ENCODE measurements at places on chromosomes 7 and 10.

- DNase-seq = no peak
These were observed 202.3 kb upstream of the ZNF32 start for GRCh38 chr10:43851030-43851429.

GRCh38 chr10:123879606-123880257 lies 11.9 kb downstream of the CPXM2 start:
- no peak for DNase-seq

DNA sequence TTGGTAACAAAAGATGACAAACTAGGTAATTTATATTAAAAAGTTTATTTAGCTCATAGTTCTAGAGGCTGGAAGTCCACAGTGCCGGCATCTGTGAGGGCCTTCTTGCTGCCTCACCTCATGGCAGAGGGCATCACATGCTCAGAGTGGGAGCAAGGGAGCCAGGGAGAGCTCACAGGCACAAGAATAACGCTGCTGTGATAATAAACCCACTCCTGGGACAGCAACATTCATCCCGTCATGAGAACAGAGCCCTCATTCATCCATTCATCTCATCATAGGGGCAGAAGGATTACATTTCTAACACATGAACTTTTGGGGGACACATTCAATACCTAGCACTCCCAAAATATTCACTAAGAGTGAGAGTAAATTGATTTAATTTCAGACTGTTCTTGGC lies 170.6 kb upstream of the AKR1E2 start:
- no peak for DNase-seq

GRCh38 chr7:33539198-33539597 lies 366.1 kb upstream of the BMPER start:
- no peak for DNase-seq

DNA sequence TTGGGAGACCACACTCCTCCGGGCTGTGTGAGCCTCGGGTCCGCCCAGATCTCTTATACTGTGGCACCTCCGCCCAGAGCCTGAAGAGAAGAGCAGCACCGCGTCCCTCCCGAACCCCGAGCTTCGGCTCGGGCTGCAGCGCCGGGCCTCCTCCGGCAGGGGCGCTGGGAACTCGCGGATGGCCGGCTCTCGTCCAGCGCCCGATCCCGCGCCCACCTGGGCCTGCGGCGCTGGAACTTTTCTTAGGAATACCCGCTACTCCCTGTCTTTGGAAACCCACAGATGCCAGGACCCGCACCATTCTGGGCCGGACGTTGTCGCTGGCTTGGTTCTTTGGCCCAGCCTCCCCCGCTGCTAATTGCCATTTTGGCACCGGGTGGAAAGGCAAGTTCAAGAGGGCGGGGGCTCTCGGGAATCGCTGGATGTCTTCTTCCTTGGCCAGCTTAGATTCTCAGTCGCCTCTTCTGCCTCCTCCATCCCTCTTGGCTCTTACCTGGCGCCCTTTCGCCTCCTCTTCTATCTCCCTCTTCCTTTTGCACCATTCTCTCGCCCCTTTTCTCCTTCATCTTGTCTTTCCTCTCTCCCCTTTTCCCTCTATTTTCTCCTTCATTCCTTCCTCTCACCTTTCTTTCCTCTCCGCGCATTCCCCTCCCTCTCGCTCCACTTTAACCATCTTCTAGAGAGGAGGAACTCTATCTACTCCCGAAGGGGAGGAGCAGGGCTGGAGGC lies 2.1 kb upstream of the SORCS3 start:
- no peak for DNase-seq

GRCh38 chr10:14050598-14050997 lies 280.1 kb downstream of the FRMD4A start:
- no peak for DNase-seq

DNA sequence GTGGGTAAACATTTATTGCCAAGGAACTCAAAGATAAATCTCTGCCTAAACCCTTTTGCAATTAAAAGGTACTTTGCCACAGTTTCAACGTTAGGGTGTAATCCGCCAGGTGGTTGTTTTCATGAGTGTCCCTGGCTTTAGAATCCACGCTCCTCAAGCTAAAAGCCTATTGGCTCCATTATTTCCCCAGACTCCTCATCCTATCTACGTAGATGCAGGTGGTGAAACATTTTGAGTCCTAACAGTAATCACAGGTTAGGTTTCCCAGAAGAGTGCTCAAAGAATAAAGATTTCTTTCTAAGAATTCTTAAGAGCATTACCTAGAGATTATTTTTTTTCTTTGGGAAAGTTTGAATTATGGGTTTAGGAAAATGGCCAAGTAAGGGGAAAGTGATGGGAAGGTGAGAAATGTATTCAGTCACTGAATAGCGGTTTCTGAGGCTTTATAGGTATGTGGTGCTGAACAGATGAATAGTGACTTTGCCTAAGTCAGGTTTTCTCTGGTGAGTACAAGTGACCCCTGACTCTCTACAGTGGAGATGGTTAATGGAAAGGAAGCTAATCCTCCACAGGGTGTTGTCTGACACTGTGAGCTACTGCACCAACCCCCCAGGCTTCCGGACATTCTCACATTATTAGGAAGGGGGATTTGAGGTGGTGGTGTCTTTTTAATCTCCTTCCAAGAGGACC lies 60.2 kb downstream of the NRP1 start:
- no peak for DNase-seq

DNA sequence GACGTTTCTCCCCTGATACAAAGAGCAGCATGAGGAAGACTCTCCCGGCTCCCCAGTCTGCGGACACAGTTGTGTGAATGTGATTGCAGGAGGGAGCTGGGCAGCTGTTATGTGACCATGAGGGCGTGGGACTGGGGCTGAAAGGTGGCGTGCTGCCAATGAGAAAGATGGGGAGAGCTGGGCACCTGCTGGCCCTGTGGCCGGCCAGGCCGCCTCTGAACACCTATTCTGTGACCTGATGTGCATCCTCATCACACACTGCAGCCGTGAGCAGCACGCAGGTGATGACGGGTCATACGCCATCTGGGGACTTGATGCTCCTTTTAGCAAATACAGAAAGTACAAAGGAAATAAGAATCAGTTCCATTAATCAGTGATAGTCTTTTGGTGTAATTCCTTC lies 86.9 kb downstream of the MGMT start:
- no peak for DNase-seq

DNA sequence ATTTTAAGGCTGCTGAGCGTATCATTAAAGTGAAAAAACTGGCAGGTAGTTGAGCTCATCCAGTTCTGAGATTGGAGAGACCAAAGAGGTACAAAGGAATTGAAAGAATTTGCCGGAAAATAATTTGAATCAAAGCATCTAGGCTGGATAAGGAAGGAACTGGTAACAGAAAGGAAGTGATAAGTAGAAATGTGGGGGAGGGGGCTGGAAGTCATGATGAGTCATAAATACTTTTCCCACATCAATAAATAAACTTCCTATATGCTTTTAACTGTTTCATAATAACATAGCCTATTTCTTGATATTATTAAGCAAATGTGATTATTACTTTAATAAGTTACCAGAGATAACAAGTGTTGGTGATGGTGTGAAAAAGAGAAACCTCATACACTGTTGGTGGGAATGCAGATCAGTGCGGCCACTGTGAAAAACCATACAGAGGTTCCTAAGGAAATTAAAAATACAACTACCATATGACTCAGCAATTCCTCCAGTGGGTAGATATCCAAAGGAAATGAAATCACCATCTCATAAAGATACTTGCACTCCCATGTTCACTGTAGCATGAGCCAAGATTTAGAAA lies 27.0 kb downstream of the ZNF438 start:
- no peak for DNase-seq

- no peak for DNase-seq
These were observed 848.3 kb upstream of the C7orf33 start for GRCh38 chr7:147742301-147742700.

DNA sequence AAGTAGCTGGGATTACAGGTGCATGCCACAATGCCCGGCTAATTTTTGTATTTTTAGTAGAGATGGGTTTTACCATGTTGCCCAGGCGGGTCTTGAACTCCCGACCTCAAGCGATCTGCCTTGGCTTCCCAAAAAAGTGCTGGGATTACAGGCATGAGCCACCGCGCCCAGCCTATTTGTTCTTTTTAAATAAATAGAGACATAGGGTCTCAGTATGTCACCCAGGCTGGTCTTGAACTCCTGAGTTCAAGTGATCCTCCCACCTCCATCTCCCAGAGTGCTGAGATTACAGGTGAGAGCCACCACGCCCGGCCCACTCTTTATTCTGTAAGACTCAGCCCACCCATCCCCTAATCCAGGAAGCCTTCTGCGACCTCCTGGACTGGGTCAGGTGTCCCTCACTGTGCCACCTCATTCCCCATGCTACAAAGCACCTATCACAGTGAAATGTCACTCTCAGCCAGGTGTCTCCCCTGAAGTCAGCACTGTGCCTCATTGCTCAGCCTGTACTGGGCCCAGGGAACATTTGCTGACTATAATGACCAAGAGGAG lies 2.8 kb downstream of the TMEM120A start:
- DNase-seq = no peak

DNA sequence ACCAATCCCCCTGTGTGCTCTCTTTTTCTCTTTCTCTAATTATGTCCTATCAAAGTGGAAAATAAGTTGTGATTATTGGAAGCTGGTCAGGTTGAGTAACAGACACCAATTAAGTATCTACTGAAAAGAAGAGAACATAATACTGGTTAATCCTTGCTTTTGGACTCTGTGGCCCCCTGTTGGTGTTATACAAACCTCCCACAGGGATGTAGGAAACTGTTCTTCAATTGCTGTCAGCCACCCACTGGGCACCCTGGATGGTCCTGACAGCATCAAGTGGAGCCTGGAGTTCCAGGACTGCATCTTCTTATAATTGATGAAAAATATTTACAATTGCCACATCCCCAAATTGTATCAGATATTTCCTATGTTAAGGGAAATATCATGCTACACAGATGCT lies 939.7 kb downstream of the KCNMA1 start:
- DNase-seq = no peak

- DNase-seq = peak; percentile 80
These were observed at the start of gene PROSER2 for GRCh38 chr10:11823122-11823988. Gene PROSER2 (plus strand): TSS chr10:11823356. CDS start chr10:11852078, 28,722 bp downstream.

DNA sequence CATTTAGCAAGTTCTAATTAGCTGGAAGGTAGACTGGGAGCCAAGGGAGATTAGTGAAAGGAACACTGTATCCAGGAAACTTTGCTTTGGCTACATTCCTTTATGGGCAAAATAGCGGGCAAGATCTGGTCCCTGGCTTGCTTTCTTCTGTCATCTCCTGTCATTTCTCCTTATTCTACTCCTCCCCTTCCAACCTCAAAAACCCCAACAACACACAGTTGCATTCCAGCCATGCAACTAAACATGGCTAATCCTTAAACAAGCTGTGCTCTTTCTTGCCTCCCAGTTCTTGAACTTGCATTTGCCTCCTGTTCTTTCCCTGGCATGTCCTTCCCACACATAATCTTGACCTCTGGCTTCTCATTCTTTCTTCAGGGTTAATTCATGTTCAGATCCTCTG lies 59.5 kb upstream of the CDCA7L start:
- DNase-seq = peak; percentile 6

DNA sequence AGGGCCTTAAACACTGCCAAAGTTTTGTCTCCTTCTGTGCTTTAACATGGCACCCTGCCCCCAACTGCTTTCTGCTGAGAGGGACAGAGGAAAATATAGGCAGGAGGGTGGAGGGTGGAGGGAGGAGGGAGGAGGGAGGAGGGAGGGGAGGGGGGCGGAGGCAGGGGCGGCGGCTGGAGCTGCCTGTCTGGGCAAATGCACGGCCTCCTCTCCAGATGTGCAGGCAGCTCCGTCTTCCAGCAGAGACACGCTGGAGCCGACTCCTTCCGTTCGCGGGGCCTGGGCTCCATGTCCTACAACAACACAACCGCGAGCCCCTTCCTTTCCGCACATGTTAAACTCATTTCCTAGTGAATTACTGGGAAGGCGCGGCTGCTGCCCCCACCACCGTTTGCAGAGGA lies 14.2 kb downstream of the EBF3 start:
- DNase-seq = peak; percentile 75

DNA sequence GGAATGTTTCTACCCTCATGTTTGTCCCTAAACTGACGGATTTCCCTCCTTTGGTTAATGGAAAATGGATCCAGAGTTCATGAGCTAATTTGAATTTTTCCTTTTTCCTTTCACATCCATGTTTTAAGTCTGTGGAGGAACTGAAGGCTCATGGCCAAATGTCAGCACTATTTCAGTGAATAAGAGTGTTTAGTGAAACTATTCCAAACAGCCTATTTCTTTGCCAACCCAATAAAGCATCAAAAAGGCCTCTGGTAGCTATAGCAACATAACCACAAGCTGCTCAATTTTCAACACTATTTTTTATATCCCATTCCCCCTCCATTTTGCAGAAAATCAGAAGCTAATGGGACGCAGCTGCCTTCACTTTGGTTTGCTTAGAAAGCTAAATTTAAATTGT lies 1454.1 kb downstream of the GATA3 start:
- no peak for DNase-seq

GRCh38 chr10:73589563-73590126 lies 1.5 kb downstream of the USP54 start:
- no peak for DNase-seq

DNA sequence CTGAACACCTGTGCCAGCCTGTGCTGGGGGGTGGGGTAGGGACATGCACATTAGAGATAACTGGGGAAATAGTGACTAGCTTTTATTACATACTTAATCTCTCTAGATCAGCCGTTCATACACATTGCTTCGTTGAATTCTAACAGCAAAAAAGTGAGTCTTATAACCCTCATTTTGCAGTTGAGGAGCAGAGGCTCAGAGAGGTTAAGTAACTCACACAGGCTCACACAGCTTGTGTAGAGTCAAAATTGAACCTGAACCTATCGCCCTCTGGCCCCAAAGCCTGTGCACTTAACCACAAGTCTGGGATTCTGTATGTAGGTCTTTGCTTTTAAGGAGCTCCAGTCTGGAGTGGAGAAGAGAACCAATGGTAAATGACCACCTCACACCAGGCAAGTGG lies 59.9 kb downstream of the CDH23 start:
- DNase-seq = no peak

- DNase-seq = no peak
These were observed 100.6 kb upstream of the GLCCI1 start for GRCh38 chr7:7867846-7868571.

GRCh38 chr7:32616625-32617024 lies 121.3 kb downstream of the AVL9 start:
- DNase-seq = peak; percentile 79

DNA sequence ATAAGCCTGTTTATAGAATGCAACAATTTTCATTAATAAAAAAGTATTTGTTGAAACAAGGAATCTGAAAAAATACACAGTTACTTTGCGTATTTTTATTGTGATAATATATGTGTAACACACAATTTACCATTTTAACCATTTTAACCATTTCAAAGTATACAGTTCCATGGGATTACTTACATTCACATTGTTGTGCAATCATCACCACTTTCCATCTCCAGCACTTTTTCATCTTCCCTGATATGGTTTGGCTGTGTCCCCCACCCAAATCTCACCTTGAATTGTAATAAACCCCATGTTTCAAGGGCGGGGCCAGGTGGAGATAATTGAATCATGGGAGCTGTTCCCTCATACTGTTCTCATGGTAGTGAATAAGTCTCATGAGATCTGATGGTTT lies 61.3 kb upstream of the GLCCI1 start:
- DNase-seq = no peak

DNA sequence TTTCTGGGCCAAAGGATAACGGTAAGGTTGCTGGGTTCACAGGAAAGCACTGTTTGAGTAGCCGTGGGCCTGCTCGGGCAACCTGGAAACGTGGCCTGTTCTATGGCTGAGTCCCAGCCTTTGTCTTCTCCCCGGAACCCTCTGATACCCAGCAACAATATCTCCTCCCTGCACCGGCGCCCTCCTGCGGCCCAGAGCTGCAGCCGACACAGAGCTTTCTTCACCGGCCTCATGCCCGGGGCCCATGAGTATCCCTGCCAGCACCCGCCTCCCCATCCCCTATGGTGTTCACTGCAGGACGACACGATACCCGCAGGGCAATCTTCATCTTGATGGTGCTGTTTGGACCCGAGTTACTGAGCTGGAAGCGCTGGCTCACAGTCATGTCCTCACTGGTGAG lies 38.6 kb upstream of the NCAPG2 start:
- DNase-seq = no peak
